Activated T-cell treated with anti-CD3 and anti-CD28 coated beads, Interleukin-2, amount 50 U/mL, for 24 hours (primary cell): ENCODE measurements at places on chromosomes 1 and 21.

DNA sequence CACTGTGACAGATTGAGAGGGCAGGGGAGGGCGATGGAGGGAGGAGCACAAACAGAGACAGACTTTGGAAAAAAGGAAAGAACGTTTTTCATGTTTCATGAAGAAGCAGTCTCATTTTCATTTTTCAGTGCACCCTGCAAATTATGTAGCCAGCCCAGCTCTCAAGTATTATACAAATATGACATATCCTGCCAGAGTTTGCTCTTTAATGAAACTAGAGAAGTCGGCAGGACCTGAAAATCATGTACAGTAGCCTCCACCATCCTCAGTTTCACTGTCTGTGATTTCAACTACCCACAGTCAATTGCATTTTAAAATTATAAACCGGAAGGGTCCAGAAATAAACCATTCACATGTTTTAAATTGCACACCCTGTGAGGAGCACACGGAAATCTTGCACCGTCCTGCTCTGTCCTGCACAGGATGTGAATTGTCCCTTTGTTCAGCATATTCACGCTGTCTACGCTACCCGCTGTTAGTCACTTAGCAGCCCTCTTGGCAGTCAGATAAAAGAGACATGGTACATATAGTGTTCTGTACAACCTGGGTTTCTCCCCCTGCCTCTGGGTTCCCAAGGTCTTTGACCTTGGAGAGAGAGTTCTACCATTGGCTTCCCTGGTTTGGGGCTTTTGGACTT, 13.6 kb upstream of the ADARB1 start:
- H3K4me3 ChIP-seq = no peak overlapping the region
- H3K27ac ChIP-seq = no peak overlapping the region
- no peaks in the 10 kb centered on the region for H3K36me3 ChIP-seq
- peaks cover 16% of the 10 kb centered on the region for H3K27me3 ChIP-seq

GRCh38 chr1:91189096-91189495, 167.3 kb upstream of the ZNF644 start:
- no peak overlapping the region for H3K4me3 ChIP-seq
- H3K27ac ChIP-seq = no peak overlapping the region
- H3K27me3 ChIP-seq = peaks cover 31% of the 10 kb centered on the region
- no peaks in the 10 kb centered on the region for H3K4me1 ChIP-seq

- no peaks in the 10 kb centered on the region for H3K27me3 ChIP-seq
- peaks cover 3% of the 10 kb centered on the region for H3K36me3 ChIP-seq
- no peak overlapping the region for H3K4me3 ChIP-seq
- DNase-seq = peak; percentile 72
- peaks cover 26% of the 10 kb centered on the region for H3K4me1 ChIP-seq
Observed at GRCh38 chr1:26697431-26697977, 1.7 kb downstream of the ARID1A start.

DNA sequence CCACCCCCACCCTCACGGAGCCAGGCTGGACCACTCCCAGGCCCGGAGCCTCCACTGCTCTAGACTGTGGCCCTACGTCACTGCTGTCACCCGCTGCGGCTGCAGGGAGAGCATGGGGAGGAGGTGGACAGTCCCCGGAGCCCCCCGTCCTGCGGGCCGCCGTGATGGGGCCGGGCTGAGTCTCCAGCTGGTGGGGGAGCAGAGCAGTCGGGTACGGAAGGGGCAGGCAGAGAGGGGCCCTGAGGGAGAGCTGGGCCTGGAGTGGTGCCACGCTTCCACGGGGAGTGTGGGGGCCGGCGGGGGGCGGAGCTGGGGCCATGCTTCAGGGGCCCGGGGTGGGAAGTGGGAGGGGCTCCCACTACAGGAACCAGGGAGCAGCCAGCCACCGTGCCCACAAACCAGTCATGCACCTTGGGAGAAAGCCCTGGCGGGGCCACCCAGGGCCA, 98.9 kb upstream of the KCNK1 start:
- no peak overlapping the region for H3K27ac ChIP-seq
- H3K4me1 ChIP-seq = peaks cover 1% of the 10 kb centered on the region
- H3K4me3 ChIP-seq = no peak overlapping the region
- peaks cover 13% of the 10 kb centered on the region for H3K27me3 ChIP-seq

DNA sequence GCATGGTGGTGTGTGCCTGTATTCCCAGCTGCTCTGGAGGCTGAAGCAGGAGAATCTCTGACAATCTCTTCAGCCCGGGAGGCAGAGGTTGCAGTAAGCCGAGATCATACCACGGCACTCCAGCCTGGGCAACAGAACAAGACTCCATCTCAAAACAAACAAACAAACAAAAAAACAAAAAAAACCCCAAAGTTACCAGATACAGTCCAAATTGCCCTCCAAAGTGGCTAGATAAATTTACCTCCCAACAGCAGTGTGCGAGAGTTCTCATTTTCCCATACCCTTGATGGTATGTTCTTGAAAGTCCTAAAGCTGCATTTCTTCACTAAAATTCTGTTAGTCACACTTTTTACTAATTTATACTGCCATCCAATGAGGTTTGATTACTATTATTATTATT, 3.0 kb upstream of the OTUD3 start:
- H3K36me3 ChIP-seq = peaks cover 13% of the 10 kb centered on the region
- H3K4me3 ChIP-seq = no peak overlapping the region
- DNase-seq = no peak

DNA sequence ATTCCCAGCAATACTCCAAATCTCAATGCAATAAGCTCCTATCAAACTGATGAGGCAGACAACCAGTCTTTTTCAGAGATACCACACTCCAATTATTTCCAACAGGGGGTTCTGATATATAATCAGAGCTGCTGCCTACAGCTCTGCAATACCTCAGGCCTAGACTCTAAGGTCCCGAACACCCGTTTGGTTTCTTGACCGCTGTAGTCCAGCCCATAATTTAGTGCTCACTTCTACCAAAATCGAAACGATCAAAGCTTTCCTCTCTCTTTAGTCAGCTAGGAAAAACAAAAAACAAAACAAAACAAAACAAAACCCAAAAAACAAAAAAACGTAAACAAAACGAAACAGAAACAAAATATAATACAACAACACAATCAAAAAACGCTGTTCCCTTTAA, 453.0 kb downstream of the NEGR1 start:
- no peaks in the 10 kb centered on the region for H3K36me3 ChIP-seq
- no peak for DNase-seq
- no peaks in the 10 kb centered on the region for H3K27me3 ChIP-seq
- no peak overlapping the region for H3K4me3 ChIP-seq
- H3K4me1 ChIP-seq = no peaks in the 10 kb centered on the region
- no peak overlapping the region for H3K27ac ChIP-seq

DNA sequence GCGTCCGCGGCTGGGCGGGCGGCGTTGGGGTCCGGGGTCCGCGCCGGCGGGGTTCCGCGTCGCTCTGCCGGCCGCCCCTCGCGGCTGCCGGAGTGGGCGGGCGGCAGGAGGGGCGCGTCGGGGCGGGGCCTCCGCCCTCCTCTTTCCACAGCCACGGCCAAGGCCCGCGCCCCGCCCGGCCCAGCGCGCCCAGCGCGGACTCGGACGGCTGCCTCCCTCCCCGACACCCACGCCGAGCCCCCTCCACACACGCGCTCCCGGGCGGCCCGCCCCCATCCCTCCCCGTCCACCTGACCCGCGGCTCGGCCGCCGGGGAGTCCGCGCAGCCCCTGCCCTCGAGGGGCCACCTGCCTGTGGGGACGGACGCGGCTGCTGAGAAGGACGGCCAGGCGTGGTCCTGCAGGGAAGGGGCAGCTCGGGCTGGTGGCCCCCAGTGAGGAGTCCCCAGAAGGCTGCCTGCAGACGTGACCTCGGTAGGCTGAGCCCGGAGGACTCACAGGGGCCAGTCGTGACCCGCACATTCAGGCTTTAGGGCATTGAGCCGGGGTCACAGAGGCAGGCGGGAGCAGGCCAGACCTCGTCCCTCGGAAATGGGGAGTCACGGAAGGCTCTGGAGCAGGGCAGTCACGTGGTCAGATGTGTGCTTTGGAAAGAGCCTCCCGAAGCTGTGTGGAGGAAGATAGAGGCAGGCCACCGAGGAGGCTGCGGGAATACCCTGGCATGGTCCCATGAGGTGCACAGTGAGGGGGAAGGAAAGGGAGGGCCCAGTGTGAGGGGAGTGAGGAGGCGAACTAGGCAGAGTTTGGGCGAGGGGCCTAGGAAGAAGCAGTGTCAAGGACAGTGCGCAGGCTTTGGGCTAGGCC, at the start of gene COL8A2:
COL8A2 (minus strand) TSS at position 94 of the 863 bp plus-strand sequence. CDS start 24,980 bp downstream, outside the sequence.
- H3K4me3 ChIP-seq = peak within 1 kb of the TSS; percentile 31
- no peak within 1 kb of the TSS for H3K27ac ChIP-seq
- no peak for DNase-seq
- no peaks in the 10 kb centered on the region for H3K36me3 ChIP-seq
- peaks cover 27% of the 10 kb centered on the region for H3K4me1 ChIP-seq

GRCh38 chr1:17365293-17365692, 6.7 kb upstream of the PADI6 start:
- no peaks in the 10 kb centered on the region for H3K4me1 ChIP-seq
- no peak overlapping the region for H3K4me3 ChIP-seq
- no peaks in the 10 kb centered on the region for H3K36me3 ChIP-seq
- no peak overlapping the region for H3K27ac ChIP-seq
- peaks cover 4% of the 10 kb centered on the region for H3K27me3 ChIP-seq
- no peak for DNase-seq

GRCh38 chr21:41370840-41371684, 9.2 kb downstream of the MX2 start:
- peak overlapping the region; percentile 93 for H3K27ac ChIP-seq
- peak overlapping the region; percentile 81 for H3K4me3 ChIP-seq
- no peaks in the 10 kb centered on the region for H3K27me3 ChIP-seq
- peaks cover 83% of the 10 kb centered on the region for H3K4me1 ChIP-seq
- peaks cover 24% of the 10 kb centered on the region for H3K36me3 ChIP-seq
- DNase-seq = no peak

- H3K4me3 ChIP-seq = no peak overlapping the region
- DNase-seq = no peak
- H3K4me1 ChIP-seq = peaks cover 10% of the 10 kb centered on the region
- H3K27me3 ChIP-seq = no peaks in the 10 kb centered on the region
Observed at GRCh38 chr1:25847929-25848328, 11.3 kb downstream of the AUNIP start.

DNA sequence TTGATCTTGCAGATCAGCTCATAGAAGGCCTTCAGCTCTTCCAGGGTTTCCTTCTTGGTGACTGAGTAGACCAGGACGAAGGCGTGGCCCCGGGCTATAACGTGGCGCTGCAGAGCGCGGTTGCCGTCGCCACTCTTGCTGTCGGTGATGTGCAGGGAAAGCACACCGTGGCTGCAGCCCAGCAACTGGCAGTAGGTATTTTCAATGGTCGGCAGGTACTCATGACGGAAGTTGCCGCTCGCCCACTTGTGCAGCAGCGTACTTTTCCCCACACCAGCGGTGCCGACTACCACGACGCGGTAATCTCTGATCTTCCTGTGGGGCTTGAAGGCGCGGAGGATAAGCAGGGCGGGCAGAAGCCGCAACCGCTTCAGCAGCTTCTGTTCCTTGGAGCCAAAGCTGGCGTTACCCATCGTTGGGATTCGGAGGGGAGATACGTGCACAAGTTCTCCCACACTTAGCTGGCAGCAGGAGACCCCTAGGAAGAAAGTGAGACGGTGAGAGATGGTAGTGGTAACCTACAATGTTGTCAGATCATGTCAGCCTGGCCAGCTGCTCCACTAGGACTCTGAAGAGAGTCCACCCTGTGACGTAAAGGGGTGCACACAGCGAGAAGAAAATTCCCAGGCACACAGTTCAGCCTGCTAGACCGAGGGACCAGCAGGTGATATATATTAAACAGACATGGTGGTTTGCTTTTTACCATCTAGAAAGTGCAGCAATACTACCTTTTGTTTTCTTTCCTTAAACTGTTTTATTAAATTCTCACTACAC, 3.4 kb downstream of the DIRAS3 start:
- peaks cover 3% of the 10 kb centered on the region for H3K4me1 ChIP-seq
- no peaks in the 10 kb centered on the region for H3K36me3 ChIP-seq
- no peak for DNase-seq
- H3K27ac ChIP-seq = no peak overlapping the region
- no peak overlapping the region for H3K4me3 ChIP-seq

DNA sequence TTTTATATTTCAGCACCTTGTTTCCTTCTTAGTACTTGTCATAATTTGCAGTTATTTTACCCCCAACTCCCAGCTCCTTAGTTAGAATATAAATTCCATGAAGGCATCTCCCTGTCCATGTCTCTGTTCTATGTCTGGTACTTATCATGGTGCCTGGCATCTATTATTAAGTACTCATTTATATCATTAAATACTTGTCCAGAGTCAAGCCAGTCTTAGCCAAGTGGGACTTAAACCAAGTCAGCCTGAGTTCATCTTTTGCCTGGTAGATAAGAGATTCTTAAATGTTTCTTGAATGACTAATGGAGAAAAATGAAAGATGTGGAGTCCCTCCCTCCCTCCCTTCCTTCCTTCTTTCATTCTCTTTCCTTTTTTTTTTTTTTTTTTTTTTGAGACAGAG, 9.4 kb downstream of the SLC25A44 start:
- peaks cover 36% of the 10 kb centered on the region for H3K4me1 ChIP-seq
- no peak overlapping the region for H3K4me3 ChIP-seq
- DNase-seq = no peak
- H3K36me3 ChIP-seq = peaks cover 68% of the 10 kb centered on the region

- H3K27ac ChIP-seq = no peak overlapping the region
- no peak for DNase-seq
- no peaks in the 10 kb centered on the region for H3K27me3 ChIP-seq
- H3K4me1 ChIP-seq = peaks cover 6% of the 10 kb centered on the region
Observed at GRCh38 chr1:160474392-160475242, 48.4 kb downstream of the SLAMF6 start.

DNA sequence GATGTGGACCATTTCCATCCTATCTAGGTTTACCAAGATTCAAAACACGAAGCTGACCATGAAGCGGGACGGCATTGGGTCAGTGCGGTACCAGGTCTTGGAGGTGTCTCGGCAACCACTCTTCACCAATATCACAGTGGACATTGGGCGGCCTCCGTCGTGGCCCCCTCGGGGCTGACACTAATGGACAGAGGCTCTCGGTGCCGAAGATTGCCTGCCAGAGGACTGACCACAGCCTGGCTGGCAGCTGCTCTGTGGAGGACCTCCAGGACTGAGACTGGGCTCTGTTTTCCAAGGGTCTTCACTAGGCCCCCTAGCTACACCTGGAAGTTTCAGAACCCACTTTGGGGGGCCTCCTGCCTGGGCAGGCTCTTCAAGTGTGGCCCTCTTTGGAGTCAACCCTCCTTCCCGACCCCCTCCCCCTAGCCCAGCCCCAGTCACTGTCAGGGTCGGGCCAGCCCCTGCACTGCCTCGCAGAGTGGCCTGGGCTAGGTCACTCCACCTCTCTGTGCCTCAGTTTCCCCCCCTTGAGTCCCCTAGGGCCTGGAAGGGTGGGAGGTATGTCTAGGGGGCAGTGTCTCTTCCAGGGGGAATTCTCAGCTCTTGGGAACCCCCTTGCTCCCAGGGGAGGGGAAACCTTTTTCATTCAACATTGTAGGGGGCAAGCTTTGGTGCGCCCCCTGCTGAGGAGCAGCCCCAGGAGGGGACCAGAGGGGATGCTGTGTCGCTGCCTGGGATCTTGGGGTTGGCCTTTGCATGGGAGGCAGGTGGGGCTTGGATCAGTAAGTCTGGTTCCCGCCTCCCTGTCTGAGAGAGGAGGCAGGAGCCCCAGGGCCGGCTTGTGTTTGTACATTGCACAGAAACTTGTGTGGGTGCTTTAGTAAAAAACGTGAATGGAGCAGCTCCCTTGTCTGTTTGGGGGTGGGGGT, 864 bp upstream of the CCDC24 start:
- peak overlapping the region; percentile 90 for H3K27ac ChIP-seq
- H3K4me3 ChIP-seq = peak overlapping the region; percentile 84
- peaks cover 22% of the 10 kb centered on the region for H3K36me3 ChIP-seq
- H3K4me1 ChIP-seq = peaks cover 20% of the 10 kb centered on the region
- no peak for DNase-seq

- H3K4me3 ChIP-seq = peak overlapping the region; percentile 81
- H3K4me1 ChIP-seq = peaks cover 85% of the 10 kb centered on the region
- peak overlapping the region; percentile 98 for H3K27ac ChIP-seq
- no peak for DNase-seq
- H3K27me3 ChIP-seq = no peaks in the 10 kb centered on the region
Observed at GRCh38 chr1:2290171-2290578, 62.1 kb downstream of the SKI start.
